Fibroblast of gingiva (primary cell): ENCODE measurements at places on chromosomes 5 and 9.

DNA sequence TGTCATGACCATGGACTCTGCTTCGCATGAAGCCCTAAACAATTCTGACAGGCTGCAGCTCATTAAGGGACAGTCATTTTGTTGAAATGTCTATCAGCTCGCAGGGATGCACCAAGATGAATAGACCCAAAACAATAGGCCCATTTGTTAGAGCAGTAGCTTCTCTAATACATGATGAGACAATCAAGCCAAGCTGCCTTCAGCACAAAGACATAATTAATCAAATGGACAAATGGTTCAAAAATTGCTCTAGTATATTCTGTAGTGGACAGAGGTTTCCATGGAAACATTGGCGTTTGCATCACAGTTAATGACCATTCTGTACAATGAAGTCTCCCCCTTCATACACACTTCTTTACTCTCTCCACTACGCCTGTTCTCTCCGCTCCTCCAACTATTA lies 274.6 kb downstream of the ANXA1 start:
- DNase-seq, result no peak

GRCh38 chr9:99515895-99516656 lies 294.0 kb downstream of the SEC61B start:
- DNase-seq, result no peak

DNA sequence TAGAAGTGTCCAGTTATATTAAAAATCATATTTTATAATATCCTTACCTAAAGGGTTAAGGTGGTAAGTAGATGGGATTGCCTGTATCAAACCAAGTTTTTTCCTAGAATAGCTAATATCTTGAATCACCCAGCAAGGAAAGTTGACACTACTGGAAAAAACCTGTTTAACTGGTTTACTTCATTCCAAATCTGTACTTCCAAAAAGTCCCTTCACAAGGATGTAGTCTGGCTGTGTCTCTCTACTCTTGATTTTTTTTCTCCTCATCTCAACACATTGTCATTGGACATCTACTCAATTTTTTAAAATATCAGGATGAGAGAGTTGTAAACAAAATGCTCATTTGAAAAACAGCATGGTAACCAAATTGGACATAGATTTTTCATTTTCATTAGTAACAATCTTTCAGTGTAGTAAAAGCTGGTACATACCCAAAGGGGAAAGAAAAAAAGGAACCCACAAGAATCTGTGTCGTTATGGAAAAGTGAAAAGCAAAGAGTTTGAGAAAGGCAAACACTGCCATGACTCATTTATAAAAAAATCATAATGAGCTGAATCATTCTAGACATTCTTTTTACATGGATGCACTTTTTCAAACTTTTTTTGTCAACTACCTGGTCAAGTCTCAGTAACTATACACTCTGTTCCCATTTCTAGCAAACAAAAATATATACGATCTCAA lies 173.5 kb downstream of the GLIS3 start:
- DNase-seq, result peak; percentile 76

DNA sequence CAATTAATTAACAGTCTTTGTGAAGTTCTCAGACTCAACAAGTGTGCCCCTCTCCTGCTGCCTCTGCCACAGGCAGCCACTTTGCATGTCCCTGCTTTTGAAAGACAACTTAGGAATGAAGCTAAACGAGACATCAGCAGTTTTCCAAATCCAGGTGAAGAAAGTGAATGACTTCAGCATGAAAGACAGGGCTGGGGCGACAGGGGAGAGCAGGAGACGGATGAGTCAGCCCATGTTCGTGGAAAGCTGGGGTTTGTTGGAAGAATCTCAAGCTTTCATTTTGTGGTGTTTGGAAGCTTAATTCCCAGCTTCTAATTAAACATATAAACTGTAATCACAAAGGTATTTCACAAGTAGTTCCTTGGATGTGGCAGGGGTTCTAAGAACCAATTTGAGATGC lies 207.8 kb upstream of the MAP3K1 start:
- no peak for DNase-seq

DNA sequence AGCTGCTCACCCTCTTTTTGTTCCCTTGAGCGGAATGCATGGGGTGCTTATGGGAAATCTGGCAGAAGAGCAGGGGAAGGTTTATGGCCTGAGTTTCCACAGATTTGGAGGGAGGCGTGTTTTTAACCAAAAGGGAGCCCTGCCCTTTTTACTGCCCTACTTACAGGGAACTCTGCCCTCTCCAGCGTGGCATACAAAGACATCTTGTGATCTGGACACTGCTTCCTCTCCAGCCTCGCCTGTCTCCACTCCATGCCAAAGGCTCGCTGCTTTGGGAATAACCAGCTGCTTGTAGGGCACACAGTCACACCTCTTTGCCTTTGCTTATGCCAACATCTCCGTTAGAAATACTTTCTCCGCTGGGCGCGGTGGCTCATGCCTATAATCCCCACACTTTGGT lies 314.2 kb downstream of the ARHGAP26 start:
- no peak for DNase-seq

- no peak for DNase-seq
These were observed 198.5 kb upstream of the EGFLAM start for GRCh38 chr5:38059876-38060275.

DNA sequence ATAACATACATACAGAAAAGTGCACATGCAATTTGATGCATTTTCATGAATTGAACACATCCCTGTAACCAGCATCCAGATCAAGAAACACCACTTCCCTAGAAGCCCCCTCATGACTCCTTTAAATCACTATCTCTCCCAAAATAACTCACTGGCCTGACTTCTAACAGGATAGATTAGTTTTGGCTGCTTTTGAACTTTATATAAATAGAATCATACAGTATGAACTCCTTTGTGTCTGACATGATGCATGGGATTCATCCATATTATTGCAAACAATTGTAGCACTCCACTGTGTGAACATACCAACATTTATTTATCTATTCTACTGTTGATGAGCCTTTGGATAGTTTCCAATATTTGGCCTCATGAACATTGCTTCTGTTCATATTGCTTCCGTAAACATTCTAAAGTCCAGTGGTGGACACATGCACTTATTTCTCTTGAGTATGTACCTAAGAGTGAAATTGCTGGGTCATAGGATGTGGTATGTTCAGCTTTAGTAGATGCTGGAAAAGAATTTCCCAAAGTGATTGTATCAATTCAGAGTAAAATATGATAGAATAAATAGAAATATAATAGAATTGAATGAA lies 148.7 kb upstream of the GDNF start:
- DNase-seq, result no peak

DNA sequence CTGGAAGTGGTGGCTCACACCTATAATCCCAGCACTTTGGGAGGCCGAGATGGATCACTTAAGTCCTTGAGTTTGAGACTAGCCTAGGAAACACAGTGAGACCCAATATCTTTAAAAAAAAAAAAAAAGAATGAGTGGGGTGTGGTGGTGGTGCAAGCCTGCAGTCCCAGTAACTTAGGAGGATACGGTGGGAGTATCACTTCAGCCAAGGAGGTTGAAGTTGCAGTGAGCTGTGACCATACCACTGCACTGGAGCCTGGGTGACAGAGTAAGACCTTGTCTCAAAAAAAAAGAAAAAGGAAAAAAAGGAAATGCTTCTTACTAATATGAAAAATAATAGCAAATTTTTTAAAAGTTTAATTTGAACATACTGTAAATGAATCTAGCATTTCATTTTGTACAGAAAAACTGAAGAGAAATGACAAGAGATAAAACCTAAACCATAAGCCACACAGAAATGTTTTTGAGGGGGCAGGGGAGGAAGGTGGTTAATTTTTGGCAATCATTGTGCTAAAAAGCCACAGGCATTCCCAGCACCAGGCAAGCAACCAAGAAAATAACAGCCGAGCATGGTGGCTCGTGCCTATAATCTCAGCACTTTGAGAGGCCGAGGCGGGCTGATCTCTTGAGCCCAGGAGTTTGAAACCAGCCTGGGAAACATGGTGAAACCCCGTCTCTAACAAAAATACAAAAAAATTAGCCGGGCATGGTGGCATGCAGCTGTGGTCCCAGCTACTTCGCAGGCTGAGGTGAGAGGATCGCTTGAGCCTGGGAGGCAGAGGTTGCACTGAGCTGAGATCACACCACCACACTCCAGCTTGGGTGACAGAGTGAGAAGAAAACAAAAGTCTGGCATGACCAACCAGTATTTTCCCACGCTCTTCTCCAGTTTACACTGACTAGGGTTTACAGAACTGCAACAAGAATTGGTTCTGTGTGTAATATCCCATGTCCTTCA lies 114.5 kb upstream of the NR5A1 start:
- peak; percentile 28 for DNase-seq

DNA sequence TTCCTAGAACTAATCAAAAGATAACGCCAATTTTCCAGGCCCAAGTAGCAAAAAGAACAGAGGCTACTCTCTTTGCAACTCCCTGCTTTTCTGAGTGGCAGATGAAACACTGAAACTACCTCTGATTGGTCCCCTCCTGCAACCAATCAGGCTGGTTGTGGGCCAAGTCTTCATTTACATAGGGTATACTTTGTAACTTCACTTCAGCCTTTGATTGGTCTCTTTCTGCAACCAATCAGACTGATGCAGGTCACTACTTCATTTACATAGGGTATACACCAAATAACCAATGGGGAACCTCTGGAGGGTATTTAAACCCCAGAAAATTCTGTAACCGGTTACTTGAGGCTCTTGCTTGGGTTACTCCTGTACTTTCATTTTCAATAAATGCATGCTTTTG lies 289.6 kb downstream of the MED10 start:
- DNase-seq, result no peak

DNA sequence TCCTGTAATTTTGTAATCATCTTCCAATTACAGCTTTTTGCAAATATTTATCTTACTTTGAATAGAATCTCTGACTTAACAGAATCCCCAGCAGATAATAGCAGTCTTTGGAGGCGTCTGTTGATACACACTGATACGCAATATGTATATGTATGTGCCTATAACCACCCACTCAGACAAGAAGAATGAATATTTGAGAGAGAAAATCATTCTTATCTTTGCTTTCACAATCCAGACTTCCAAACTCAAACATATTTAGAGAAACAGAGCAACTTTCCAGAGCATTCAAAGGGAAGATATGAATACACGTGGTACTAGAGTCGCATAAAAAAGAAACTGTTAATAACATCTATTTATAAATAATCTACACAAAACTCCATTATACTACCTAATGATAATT lies 6.1 kb downstream of the RORB start:
- DNase-seq, result no peak

- DNase-seq, result no peak
These were observed 194.5 kb downstream of the ARL15 start for GRCh38 chr5:54115735-54116403.

DNA sequence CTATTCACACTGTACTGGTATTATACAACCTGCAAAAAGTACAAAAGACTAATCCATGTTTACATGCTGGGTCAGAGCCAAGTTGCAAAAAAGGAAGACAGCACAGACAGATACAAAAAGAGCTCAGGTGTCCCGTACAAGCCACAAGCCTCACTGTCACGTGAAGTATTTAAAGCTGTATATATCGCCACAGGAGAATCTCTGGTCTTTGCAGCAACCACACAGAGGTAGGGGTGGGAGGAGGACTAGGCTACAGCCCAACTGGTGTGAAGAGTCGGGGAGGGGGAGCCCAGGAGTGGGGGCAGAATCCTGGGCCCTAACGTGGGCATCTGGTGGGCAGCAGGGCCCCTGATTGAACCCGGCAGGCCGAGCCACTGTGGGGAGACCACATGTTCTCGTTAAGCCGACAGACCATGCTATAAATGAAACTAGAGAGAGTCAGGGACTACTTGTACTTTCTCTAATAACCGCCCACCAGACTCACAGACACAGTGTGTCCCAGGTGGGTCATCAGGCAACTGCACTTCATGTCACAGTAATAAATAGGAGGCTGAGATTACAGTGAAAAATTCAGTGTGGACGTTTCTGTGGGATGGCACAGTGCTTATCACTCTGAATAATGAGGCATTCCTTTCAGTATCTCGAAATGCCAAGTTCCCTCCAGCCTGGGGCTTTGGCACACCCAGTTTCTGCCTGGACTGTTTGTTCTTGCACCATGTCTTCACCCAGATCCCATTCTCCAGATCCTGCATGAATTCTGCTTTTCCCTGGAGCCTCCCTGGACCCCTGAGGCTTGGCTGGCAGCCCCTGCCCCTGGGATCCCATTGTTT lies 79.3 kb upstream of the SH3PXD2B start:
- DNase-seq, result no peak

DNA sequence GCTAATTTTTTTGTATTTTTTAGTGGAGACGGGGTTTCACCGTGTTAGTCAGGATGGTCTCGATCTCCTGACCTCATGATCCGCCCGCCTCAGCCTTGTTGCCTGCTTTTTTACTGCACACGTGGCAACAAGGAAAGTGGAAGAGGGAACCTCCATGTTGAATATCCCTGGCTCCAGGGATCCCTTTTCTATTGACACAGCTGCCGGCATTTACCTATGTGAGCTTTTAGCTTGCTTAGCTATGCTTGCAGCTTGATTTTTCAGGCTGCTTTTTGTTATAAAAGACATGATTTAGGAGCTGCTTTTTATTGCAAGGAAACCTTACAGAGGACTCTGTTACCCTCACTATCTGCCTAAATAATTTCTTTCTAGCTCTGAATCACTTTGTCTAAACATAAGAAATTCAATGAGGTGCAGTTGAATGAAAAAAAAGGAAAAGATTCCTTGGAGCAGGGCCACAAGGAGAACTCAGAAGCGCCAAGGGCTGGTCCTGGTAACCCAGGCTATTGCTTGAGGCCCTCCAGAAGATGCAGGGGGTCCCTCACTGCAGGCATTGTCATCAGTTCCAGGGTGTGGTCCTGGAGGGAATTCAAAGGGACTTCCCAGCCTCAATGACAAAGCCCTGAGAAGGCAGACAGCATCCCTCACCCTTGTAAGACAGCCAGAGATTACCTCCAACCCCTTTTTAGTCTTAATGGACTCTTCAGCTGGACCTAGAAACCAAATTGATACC lies 89.9 kb downstream of the SYK start:
- DNase-seq, result no peak

DNA sequence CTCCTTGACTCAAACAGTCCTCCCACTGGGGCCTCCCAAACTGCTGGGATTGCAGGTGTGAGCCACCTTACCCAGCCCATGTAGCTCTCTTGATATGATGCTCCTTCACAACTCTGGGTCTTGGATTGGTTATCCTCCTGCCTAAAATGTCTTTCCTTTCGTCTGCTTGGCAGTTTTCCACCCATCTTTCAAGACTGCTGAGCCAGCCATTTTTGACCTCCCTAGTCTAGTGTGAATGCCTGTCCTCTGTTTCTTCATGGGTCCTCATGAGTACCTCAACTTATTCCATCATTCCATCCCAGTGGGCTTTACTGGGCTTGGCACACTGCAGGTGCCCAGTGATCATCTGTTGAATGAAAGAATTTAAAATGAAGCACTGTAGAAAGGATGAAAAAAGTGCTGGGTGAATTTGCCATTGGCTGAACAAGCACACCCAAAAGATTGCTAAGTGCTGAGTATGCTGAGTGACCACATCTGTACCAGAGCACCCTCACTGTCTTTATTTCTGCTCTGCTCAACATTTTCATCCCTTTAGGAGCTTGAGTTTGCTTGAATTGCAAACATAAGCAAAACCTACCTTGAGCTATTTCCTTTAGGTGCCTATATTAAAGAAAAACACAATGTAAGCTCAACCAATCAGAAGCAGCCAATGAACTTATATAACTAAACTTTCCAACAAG lies 84.8 kb upstream of the FAM169A start:
- DNase-seq, result no peak

- DNase-seq, result no peak
These were observed 99.9 kb downstream of the MACIR start for GRCh38 chr5:103358305-103358995.
